ENCODE measurements at places on chromosomes 12 and 14.

DNA sequence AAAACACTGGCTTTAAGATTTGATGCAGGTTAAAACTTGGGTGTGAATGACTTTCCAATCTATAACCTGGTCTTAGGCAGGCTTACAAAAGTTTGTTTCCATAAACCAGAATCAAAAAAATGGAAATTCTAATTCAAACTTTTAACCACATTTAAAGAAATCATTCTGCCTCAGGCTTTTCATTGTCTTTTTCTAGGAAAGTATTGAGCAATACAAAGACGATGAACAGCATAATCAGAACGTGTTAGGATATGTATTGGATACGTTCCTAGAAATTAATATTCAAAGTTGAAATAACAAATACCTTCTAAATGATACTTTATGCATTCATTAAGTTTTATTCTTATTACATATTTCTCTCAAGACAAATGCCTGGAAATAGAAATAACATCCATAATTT lies 172.9 kb downstream of the CEP128 start:
- no peak for ATAC-seq

- ATAC-seq = peak; percentile 94
These were observed 232.1 kb downstream of the CACNA1C start for GRCh38 chr12:2284857-2285256.

GRCh38 chr14:87863047-87863446 lies 129.9 kb downstream of the GALC start:
- no peak for ATAC-seq

DNA sequence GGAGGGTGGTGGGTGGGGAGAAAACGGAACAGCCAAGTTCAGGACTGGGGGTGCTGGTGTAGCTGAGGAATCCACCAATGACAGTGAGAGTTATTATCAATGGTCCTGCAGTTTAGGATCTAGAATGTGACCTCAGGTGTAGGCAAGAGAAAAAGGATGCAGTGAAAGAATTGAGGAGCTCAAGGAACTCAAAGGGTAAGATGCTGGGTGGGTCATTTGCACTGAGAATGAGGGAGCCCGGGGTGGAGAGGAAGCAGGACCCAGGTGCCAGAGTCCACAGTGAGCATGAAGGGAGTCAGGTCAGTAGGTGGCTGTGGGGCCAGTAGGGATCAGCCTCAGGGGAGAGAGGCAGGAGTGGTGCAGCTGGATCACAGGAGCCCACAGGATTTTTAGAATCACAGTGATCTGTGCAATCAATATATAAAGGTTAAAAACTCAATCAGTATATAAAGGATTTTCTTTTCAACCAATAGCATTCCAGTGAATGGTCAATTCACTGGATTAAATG lies 3.2 kb upstream of the KRT7 start:
- ATAC-seq = peak; percentile 29

DNA sequence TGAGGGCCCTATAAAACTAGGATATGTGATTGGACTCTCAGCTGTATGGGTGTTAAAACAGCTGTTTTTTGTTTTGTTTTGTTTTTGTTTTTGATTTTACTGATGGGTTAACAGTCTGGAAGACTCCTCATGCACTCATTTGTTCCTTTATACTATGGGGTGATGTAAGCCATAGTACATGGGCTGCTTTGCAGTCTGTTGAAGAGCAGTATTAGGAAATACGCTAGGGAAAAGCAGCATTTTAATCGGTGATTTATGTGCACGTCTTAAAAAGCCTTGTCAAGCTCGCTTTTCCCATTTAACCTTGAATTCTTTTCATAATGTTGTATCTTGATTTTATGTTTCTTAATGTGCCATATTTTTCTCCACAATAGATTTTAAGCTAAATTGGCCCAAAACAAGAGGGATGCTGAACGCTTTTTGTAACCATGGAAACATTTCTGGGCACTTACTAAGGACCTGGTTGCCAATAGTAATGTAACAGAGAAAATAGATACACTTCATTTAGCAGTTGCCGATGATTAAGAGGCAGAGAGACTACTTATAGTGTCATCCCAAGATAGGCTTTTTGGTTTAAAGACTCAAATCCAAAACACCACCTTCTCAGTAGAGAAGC lies 244.0 kb downstream of the SNAPC1 start:
- ATAC-seq = no peak

GRCh38 chr14:34023824-34024767 lies 73.2 kb upstream of the EGLN3 start:
- no peak for ATAC-seq

DNA sequence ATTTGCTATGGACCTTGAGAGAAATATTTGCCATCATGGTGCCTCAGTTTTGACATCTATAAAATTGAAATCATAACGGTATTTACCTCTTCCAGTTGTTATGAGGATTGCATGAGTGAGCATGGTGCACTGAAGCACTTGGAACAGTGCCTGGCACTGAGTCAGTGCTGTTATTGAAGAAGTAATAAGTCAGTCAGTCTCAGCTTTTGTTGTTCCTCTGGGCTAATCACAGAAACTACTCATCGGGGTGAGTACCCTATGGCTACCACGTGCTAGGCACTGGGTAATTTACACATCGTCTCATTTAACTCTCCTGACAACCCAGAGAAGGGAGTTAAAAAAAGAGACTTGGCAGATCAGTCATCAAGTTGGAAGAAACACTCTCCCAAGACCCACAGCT lies 159.5 kb upstream of the NRXN3 start:
- no peak for ATAC-seq

DNA sequence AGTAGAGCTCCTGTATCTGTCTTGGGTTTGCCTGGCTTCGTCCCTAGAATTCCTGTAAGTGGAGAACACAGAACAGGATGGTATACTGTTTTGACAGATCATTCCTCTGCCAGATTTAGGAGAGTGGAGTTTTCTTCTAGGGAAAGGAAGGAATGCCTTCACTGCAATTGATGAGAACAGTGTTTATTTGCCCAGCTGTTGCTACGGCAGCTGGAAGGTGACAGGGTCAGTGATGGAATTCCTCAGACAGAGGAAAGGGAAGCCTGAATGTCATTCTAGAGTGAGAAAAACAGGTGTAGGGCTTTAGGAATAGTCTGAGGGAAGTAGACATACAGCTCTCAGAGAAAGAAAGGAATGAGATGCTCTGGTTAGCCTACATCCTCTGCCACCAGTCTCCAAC lies 11.7 kb downstream of the CSRNP2 start:
- no peak for ATAC-seq

GRCh38 chr12:107469011-107469410 lies 216.6 kb upstream of the PWP1 start:
- ATAC-seq = no peak

DNA sequence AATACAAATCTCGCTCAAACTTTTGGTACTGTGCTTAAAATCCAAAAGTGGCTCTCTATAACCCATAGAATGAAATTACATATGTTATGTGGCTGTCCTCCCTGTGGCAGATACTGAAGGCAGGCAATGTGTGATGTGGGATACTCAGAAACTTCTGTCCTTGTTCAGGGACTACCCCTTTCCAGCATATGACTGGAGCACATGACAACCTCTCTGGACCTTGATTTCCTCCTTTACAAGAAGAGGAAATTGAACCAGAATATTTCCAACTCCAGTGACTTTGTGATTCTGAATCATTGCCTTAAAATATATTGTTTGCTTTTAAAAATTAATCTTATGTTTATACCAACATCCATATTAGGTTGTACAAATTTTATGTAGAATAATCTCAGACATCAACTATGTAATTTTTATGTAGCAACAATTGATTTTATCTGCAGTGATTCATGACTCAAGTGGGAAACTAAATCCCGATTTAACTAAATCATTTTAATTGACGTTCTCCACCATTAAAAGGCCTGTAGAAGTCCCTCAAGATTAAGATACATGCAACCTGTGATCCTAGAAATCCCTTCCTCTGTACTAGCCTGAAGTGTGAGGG lies 162.4 kb downstream of the AKAP6 start:
- ATAC-seq = peak; percentile 29

GRCh38 chr14:105525861-105526775 lies at the start of gene TMEM121:
Gene TMEM121 (plus strand): TSS chr14:105526583. CDS start chr14:105528835, 2,252 bp downstream.
- peak; percentile 20 for ATAC-seq

DNA sequence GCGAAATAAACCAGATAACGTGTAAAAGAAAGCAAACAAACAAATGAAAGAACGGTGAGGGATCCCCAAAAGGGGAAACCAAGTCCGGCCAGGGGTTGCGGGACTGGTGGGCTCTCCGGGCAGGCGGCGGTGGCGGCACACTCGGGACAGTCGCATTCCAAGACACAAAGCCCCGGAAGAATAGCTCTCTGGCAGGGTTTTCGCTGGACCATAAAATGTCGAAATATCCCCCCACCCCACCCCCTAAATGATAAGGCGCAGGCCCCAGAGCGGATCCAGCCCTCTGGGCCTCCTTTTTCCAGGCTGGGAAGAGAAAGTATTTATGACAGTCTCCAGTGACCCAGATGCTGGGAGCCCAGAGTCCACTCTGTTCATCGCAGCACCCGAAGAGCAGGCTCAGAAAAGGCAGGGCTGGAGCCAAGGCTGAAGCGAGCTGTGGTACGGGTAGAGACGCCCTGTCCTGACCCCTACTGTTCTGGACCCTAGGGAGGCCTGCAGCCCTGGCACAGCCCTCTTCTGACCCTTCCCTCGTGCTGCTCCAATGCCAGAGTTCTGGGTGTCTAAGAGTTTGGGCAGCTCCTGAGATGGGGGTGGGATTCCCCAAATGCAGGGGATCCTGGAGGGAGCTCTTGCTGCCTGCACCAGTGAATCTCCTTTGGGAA lies 2.1 kb upstream of the HOXC8 start:
- ATAC-seq = no peak

DNA sequence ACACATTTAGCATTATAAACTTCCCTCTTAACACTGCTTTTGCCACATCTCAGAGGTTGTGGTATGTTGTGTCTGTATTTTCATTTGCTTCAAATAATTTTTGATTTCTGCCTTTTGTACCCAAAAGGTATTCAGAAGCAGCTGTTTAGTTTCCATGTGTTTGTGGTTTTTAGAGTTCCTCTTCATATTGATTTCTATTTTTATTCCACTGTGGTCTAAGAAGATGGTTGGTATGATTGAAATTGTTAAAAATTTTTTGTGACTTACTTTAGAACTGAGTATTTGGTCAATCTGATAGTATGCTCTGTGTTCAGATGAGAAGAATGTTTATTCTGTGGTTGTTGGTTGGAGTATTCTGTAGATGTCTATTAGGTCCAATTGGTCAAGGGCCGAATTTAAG lies 76.4 kb downstream of the IFNG-AS1 start:
- no peak for ATAC-seq

DNA sequence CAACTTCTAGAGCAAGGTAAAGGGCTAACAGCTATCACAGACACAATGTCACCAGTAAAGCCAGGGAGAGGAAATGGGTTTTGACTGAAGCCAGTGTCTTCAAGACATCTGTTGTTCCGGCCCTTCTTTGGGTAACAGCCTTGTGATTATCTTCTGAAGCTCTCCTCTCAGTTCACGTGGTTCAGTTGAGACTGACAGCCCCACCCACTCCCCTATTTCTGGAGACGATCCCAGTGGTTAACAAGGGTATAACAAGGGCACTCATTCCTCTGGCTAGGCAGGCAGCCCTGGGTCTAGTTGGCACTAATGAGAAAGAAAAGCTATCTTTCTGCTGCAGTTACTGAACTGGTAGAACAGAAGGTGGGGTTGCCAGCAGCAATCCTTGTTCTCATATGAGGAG lies 6.9 kb downstream of the GNPTAB start:
- peak; percentile 95 for ATAC-seq

DNA sequence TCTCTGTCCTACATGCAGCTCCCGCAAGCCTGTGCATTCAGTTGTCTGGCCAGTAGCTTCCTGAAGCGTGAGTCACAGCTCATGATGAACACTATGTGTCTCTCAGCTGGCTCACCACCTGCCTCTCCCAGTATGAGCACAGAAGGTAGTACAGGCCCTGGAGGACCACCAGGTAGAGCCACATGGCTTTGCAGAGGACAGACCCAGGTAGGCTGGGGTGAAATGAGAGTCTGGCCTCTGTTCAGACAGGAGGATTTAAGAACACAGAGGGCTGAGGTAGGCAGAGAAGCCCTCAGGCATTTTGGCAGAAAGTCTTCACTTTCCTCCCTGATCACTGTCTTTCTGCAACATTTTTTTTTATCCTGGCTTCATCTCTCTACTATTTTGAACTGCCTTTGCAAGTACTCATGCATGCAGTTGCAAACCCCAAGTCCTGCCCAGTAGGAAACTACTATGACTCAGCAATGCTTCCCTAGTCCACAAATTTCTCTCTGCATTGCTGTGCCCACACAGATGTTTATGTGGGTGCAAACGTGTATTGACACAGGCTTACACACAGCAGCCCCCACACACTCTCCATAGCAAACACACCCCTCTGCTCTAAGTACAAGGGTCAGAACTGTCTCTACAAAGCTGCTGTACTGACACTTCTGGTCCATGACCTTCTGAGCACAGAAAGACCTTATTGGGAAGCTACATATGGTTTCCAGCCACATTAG lies 7.2 kb upstream of the SDR9C7 start:
- peak; percentile 91 for ATAC-seq

DNA sequence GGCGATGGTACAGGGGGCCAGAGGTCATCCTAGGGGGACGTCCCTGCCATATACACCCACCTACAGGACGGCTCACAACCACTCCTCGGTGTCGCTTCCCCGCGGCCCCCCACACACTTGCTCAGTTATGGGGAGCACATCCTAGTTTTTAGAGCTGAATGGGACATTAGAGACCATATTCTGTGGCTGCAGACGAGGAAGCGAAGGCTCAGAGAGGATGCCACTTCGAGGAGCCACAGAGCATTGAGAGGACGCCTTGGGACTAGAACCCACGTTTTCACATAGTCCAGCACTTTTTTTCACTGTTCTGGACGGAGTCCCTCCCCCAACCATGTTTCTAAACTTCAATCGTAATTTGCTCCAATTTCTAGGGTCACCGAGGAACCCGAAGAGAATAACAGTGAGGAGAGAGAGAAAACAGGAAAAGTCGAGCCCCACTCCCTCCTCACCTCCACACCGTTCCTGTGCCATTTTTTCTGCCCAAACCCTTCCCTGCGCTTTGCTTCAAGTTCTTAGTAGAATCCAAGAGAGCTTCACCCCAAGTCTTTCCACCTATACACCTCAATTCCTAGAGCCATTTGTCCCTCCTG lies 641 bp upstream of the ASCL1 start:
- no peak for ATAC-seq

- ATAC-seq = no peak
These were observed 190.1 kb downstream of the MED13L start for GRCh38 chr12:116087399-116087798.

DNA sequence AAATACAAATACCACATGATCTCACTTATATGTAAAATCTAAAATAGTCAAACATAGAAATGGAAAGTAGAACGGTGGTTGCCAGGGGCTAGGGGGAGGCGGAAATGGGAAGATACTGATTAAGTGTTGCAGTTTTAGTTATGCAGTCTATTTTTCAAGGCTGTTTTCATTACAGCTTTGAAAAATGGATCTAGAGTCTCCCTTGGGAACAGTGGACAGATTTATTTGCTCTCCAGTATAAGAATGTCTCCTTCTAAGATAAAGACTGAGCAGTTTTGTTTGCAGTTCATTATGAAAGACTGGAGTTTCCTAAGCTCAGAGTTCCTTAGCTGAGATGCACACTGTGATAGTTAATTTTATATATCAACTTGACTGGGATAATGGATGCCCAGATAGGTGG lies 202.5 kb downstream of the KLHL28 start:
- ATAC-seq = no peak

- no peak for ATAC-seq
These were observed 62.3 kb downstream of the SUSD6 start for GRCh38 chr14:69673578-69674305.
